Central memory CD8-positive, alpha-beta T cell (primary cell): ENCODE measurements at places on chromosomes 2 and 18.

DNA sequence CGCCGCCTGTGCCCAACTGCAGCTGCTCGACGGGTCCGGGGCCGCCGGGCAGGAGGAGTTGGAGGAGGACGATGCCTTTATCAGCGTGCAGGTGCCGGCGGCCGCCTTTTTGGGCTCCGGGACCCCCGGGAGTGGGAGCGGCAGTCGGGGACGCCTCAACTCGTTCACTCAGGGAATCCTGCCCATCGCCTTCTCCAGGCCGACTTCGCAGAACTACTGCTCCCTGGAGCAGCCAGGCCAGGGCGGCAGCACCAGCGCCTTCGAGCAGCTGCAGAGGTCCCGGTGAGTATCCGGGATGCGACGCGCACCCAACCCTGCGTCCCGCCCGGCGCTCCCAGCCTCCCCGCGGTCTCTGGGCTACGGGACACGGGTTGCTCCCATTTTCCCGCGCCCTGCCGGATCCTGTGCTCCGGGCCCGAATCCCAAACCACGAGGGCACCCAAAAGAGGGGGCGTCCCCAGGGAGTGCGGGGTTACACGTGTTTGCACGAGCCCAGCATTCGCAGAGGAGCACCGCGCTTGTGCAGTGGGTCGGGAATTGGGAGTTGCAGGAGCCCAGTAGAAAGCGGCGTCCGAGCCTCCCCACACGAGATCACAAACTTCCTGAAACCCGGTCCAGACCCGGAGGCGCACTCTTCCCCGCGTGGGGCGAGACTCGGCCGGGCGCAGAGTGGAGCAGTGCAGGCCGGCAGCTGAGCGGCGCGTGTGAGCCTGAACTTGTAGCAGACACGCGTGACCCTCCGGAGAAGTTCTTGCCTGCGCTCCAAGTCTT, 1.2 kb downstream of the CABLES1 start:
- H3K36me3 ChIP-seq: peaks cover 1% of the 10 kb centered on the region
- no peak overlapping the region for H3K27ac ChIP-seq
- peak overlapping the region; percentile 56 for H3K4me3 ChIP-seq
- peaks cover 14% of the 10 kb centered on the region for H3K4me1 ChIP-seq

GRCh38 chr18:48949606-48950535, 894 bp downstream of the SMAD7 start:
- H3K36me3 ChIP-seq: peaks cover 70% of the 10 kb centered on the region
- no peaks in the 10 kb centered on the region for H3K27me3 ChIP-seq
- H3K27ac ChIP-seq: peak overlapping the region; percentile 100
- peaks cover 40% of the 10 kb centered on the region for H3K4me1 ChIP-seq
- H3K4me3 ChIP-seq: peak overlapping the region; percentile 96

GRCh38 chr2:41610501-41611190, 437.2 kb upstream of the PKDCC start:
- H3K36me3 ChIP-seq: no peaks in the 10 kb centered on the region
- no peak overlapping the region for H3K27ac ChIP-seq
- no peak overlapping the region for H3K4me3 ChIP-seq
- DNase-seq: no peak
- no peaks in the 10 kb centered on the region for H3K27me3 ChIP-seq

GRCh38 chr2:100197631-100198153, 55.3 kb upstream of the AFF3 start:
- DNase-seq: no peak

- H3K36me3 ChIP-seq: peaks cover 2% of the 10 kb centered on the region
- H3K4me3 ChIP-seq: no peak overlapping the region
- DNase-seq: no peak
- no peaks in the 10 kb centered on the region for H3K27me3 ChIP-seq
These were observed 417.4 kb upstream of the PIK3C3 start for GRCh38 chr18:41537666-41538065.

- H3K27ac ChIP-seq: no peak overlapping the region
- peaks cover 17% of the 10 kb centered on the region for H3K27me3 ChIP-seq
- no peak for DNase-seq
- H3K4me1 ChIP-seq: no peaks in the 10 kb centered on the region
These were observed 17.3 kb upstream of the RNF152 start for GRCh38 chr18:61910101-61910500.

- no peak for DNase-seq
- H3K36me3 ChIP-seq: no peaks in the 10 kb centered on the region
- H3K4me3 ChIP-seq: no peak overlapping the region
- peaks cover 20% of the 10 kb centered on the region for H3K27me3 ChIP-seq
- H3K4me1 ChIP-seq: peaks cover 13% of the 10 kb centered on the region
- H3K27ac ChIP-seq: no peak overlapping the region
These were observed 740.2 kb upstream of the ZEB2 start for GRCh38 chr2:145260081-145260480.

DNA sequence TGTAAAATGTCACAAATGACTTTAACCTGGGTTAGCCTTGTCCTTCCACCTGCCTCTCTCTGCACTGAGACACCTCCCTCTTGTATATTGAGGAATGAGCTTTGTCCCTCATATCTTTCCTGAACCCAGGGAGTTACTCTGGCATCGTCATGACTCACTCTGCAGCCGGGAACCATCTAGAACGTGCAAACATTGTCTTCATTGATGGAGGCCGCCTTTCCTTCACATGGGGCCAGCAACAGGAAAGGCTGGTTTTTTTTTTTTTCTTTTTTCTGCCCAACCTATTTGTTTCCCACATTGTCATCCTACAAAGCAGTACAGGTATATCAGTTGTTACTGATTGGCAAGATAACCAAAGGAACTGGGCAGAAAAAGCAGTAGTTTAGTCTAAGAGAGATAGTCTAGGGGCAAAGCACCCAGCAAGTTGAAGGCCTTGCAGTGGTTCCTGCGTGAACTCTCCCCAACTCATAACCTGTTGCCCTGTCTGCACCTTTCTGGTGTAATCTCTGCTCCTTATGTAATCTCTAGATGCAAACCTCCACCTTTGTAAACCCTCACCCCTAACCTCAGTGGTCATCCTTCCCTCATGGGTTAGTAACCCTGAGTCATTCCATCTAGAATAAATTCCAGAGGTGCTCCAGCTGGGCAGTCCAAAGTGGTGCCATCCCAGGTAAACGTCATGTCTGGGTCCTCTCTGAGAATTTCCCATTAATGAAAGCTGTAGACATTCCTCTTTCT, 38.3 kb downstream of the SLC40A1 start:
- peaks cover 44% of the 10 kb centered on the region for H3K27me3 ChIP-seq
- H3K4me3 ChIP-seq: no peak overlapping the region
- H3K4me1 ChIP-seq: no peaks in the 10 kb centered on the region
- H3K36me3 ChIP-seq: no peaks in the 10 kb centered on the region
- DNase-seq: no peak
- no peak overlapping the region for H3K27ac ChIP-seq

DNA sequence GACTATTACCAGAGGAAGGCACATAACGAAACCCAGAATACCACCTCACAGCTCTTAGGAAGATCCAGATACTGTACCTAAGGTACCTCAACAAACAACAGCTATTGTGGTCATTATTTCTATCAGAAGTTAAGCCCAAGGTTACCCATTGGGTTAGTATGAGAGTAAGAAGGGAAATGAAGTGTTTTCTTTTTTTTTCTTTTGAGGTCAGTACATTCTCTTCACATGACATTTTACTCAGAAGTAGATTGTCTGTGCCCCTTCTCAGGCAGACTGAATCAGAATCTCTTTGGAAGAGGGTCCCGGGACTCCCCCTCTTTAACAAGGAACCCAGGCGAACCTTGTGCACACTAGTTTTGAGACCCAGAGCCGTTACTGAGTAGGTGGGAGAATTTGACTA, 233.7 kb upstream of the CXCR4 start:
- H3K27ac ChIP-seq: no peak overlapping the region
- DNase-seq: no peak
- no peak overlapping the region for H3K4me3 ChIP-seq
- no peaks in the 10 kb centered on the region for H3K36me3 ChIP-seq
- H3K4me1 ChIP-seq: no peaks in the 10 kb centered on the region
- H3K27me3 ChIP-seq: no peaks in the 10 kb centered on the region

- no peaks in the 10 kb centered on the region for H3K36me3 ChIP-seq
- no peak overlapping the region for H3K4me3 ChIP-seq
- H3K4me1 ChIP-seq: no peaks in the 10 kb centered on the region
- DNase-seq: no peak
- H3K27me3 ChIP-seq: peaks cover 28% of the 10 kb centered on the region
- no peak overlapping the region for H3K27ac ChIP-seq
These were observed 32.6 kb downstream of the PPP1R1C start for GRCh38 chr2:182018218-182018617.

DNA sequence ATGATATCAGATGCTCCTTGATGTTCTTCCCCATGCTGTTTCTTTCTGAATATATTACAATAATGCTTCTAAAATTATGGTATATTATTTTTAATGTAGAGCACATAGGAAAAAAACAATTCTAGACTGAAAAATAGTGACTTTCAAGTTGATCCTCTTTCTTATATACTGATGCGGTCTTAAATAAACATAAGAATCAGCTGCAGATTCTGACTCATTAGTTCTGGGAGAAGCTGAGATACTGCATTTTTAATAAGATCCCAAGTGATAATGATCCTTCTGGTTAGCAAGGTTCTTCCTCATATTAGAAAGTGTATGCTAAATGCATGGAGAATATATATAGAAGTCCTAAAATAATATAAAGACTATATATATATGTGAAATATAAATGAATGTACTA, 124.9 kb downstream of the XIRP2 start:
- H3K4me3 ChIP-seq: no peak overlapping the region
- H3K4me1 ChIP-seq: no peaks in the 10 kb centered on the region
- H3K27ac ChIP-seq: no peak overlapping the region
- H3K36me3 ChIP-seq: no peaks in the 10 kb centered on the region
- DNase-seq: no peak

DNA sequence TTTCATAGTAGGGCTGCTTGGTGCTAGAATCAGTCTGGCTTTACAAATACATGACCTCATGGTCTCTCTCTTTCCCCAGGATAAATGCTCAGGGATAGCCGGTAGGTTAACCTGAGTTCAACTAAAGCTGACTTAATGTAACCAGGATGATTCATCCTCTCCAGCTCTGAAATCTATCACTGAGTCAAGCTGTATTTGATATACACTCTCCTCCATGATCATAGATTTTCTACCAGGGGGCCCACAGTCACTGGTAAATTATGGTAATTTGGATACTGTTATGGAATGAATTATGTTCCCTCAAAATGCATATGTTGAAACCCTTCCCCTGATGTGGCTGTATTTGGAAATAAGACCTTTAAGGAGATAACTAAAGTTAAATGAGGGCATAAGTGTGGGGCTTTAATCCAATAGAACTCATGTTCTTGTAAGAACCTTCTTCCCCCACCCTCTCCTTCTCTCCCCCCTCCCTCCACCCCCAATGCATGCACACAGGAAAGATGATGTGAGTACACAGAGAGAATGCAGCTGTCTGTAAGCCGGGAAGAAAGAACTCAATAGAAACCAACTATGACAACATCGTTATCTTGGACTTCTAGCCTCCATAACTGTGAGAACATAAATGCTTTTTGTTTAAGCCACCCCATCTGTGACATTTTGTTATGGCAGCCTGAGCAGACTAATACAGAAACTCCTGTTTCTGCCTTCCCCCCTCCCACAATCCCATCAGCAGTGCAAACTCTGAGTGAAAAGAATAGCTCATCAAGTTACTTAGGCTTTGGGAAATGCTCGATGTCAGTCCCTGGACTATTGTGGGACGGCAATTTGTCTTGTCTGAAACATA, 134.9 kb upstream of the KYNU start:
- no peaks in the 10 kb centered on the region for H3K27me3 ChIP-seq
- H3K36me3 ChIP-seq: no peaks in the 10 kb centered on the region
- no peaks in the 10 kb centered on the region for H3K4me1 ChIP-seq
- no peak overlapping the region for H3K27ac ChIP-seq
